ENCODE measurements at places on chromosomes 11 and 22. TPM values are rescaled to one million over a fixed set of nuclear protein-coding genes. Genes with fewer than 3 reads are reported as not detected.

Gene VPREB1
- total RNA-seq: not detected

Gene ARHGEF12
- total RNA-seq: 115 TPM

Gene FIBIN
- total RNA-seq: 16.4 TPM

Gene CARD18
- total RNA-seq: not detected

Gene ESAM
- total RNA-seq: 36.9 TPM

Gene MTNR1B
- not detected for total RNA-seq

Gene SHISA8
- total RNA-seq: 0.95 TPM

Gene RBM14
- total RNA-seq: 40.0 TPM

Gene NPAS4
- total RNA-seq: not detected

Gene OR2D2
- total RNA-seq: not detected

Gene LPXN
- 5.7 TPM for total RNA-seq

Gene TMA7B
- total RNA-seq: not detected

Gene GLYATL2
- not detected for total RNA-seq

Gene MRGPRX3
- not detected for total RNA-seq

Gene TMEM45B
- total RNA-seq: not detected

Gene PLAAT2
- total RNA-seq: not detected

Data from heart left ventricle (tissue), 16 donors.